Activated CD4-positive, alpha-beta memory T cell treated with anti-CD3 and anti-CD28 coated beads for 36 hours (primary cell): ENCODE measurements at places on chromosomes 11 and 22. TPM values are rescaled to one million over a fixed set of nuclear protein-coding genes. Genes with fewer than 3 reads are reported as not detected.

The SMCO4 gene
- total RNA-seq: 41.2 TPM

The A4GALT gene
- total RNA-seq: not detected

The UCP3 gene
- 2.0 TPM for total RNA-seq

DNA sequence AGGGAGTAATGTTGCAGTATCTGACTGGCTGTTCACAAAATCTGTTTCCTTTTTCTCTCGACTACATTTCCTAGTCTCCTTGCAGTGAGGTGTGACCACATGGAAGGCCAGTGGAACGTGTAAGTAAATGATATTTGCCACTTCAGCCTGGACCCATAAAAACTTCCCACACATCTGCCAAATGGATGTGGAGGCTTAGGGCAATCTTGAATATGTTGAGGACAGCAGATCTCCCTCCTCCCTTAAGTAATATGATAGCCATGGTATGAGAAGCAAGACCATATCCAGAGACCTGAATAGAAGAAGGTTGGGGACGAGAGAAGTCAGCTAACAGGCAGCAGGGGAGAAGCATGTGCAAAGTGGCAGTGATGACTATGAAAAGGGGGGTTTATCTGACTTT is 33.0 kb upstream of the C11orf87 start:
- H3K4me3 ChIP-seq: no peak overlapping the region
- no peak overlapping the region for H3K27ac ChIP-seq
- no peaks in the 10 kb centered on the region for H3K27me3 ChIP-seq

GRCh38 chr11:71504531-71504930 is 22.5 kb upstream of the KRTAP5-7 start:
- no peaks in the 10 kb centered on the region for H3K27me3 ChIP-seq
- H3K27ac ChIP-seq: no peak overlapping the region
- H3K4me1 ChIP-seq: no peaks in the 10 kb centered on the region
- H3K36me3 ChIP-seq: peaks cover 57% of the 10 kb centered on the region
- no peak overlapping the region for H3K4me3 ChIP-seq

DNA sequence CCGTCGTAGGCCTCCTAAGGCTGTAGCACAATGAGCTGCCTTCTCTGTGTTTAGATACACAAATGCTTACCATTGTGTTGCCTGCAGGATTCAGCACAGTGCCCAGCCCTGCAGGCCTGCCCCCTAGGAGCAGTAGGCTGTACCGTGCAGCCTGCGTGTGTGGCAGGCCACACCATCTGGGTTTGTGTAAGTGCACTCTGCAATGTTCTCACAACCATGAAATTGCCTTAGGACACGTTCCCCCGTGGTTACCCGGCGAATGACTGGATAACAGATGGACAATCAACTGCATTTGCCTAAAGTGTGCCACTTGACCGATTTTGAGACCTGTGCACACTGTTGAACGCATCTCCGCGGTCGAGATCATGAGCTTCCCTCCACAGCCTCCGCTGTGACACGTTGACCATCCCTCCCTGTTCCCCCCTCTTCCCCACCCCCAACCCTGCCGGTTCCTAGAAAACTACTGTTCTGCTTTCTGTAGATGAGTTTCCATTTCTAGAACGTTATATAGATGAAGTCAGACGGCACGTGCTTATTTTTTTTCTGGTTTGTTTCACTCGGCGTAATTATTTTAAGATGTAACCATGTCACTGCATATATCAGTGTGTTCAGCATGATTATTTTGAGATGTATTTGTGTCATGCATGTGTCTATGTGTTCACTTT is 22.2 kb upstream of the CTSD start:
- no peak overlapping the region for H3K4me3 ChIP-seq
- H3K27ac ChIP-seq: no peak overlapping the region
- no peaks in the 10 kb centered on the region for H3K4me1 ChIP-seq
- no peak for DNase-seq

DNA sequence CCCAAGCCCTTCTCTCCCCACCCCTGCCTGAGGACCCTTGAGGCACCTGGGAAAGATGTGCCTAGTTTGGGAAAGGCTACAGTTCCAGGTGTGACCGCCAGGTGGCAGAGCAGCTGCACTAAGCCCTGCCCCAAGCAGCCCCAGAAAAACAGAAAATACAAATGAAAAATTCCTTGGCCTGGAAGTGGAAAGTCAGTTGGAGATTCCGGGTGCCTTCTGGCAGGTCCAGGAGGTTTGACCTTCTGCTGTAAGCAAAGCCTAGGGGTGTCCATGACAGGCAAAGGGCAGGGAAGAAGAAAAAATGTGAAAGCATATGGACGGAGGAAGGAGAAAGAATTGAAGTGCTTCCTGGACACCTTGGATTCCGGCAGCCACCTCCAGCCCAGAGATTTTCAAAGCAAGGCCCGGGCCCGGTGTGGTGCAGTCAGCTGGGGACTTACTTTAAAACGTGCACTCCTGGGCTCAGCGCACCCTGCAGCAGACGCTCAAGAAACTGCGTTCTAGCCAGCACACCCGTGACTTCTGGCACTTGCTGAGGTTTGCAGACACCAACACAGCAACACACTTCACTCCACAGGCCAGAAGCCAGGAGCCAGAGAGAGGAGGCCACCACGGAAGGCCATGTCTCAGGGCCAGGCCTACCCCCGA is 37.3 kb upstream of the SLC22A12 start:
- H3K4me1 ChIP-seq: no peaks in the 10 kb centered on the region
- no peak overlapping the region for H3K4me3 ChIP-seq
- peaks cover 2% of the 10 kb centered on the region for H3K27me3 ChIP-seq
- H3K27ac ChIP-seq: no peak overlapping the region
- no peaks in the 10 kb centered on the region for H3K36me3 ChIP-seq

DNA sequence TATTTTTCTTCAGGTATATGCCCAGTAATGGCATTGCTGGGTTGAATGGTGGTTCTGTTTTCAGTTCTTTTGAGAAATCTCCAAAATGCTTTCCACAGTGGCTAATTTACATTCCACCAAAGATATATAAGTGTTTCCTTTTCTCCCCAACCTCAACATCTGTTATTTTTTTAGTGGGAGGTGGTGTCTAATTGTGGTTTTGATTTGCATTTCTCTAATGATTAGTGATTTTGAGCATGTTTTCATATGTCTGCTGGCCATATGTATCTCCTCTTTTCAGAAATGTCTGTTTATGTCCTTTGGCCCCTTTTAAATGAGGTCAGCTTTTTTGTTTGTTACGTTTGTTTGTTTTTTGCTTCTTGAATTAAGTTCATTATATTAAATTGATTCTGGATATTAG is 760.2 kb downstream of the KCNA4 start:
- H3K4me1 ChIP-seq: no peaks in the 10 kb centered on the region
- no peak overlapping the region for H3K4me3 ChIP-seq
- no peaks in the 10 kb centered on the region for H3K36me3 ChIP-seq
- no peak for DNase-seq
- H3K27ac ChIP-seq: no peak overlapping the region
- no peaks in the 10 kb centered on the region for H3K27me3 ChIP-seq
